ENCODE measurements at places on chromosomes 12 and 14.
A peak's percentile ranks its signal among the peaks of the same experiment; 100 is the strongest.

GRCh38 chr12:132525833-132526455 lies 36.0 kb downstream of the FBRSL1 start:
- no peak for DNase-seq

DNA sequence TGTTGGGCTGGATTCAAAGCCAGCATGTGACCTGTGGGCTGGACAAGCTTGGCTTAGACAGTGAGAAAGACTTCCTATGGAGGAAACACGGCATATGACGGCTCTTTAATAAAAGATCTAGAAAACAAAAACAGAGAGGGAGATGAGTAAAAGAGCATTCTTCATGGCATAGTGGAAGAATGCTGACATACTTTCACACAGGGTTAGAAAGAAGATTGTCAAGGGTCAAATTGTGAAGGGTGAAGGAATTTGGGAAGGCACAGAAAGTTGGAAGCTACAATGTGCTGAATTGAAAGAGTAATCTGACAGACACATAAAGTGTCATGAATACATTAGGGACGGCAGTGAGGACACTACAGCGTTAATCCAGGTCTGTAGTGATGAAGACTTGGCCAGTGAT lies 63.4 kb downstream of the GALNT4 start:
- no peak for DNase-seq

DNA sequence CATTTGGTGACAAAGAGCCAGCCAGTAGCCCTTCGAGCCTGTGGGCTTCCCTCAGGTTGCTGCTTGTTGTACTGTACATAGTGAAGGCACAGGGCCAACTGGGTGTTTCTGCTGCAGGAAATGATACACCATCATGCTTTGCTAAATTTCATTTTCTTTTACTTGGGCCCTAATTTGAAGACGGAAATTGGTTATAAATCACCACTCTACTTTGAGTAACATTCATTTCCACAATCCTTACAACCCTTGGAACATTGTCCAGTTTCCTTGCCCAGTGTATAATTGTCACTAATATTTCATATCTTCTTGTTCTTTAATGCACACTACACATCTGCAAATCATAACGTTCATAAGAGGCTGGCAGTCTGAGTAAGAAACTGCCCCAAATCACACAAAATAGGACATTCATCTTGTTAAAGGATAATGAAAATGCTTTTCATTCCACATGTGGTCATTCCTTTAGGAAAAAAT lies 30.2 kb downstream of the MSRB3 start:
- no peak for DNase-seq

DNA sequence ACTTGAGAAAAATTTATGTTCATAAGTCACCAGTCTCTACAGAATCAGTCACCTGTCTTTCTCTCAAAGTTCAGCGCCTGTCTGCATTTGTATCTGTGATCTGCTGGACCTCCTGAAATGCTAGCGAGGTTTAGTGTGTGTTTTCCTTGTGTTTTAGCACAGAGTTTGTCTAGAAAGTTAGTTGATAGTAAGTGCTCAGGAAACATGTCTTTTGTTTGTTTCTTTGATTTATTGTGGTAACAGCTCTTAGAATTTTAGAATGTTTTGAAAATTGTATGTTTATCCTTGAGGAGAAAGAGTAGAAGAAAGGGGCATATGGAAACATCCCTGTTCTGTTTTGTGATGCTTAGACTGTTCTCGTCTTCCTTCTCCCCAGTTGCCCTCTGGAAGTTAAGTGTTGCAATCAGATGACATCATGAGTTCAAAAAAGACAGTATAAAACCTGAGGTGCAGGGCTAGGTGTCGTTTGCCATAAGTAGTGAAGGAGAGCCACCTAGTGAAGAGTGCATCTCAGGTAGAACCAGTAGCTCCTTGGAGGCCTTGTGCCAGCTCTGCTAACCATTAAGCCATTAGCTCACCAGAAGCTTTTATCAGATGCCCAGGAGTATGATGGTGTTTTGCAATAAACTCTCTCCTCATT lies 44.8 kb downstream of the FBXW8 start:
- peak; percentile 36 for DNase-seq

GRCh38 chr12:96221391-96221790 lies 27.2 kb downstream of the ELK3 start:
- no peak for DNase-seq

DNA sequence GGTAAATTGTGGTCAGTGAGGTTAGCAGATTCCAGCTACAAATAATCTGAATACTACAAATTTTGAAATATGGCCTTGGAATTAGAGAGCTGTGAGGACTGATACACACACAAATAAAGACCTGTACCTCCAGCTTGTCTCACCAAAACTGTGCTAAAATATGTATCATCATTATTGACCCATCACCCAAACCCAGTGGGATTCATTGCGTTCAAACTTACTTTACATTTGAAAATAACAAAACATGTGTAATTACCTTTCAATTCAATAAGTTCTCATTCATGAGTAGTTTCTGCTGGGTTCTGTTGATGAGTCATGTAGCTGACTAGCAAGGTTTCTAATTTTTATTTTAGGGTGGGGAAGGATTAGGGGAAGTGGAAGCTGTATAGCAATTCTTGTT lies 170.9 kb downstream of the MSRB3 start:
- DNase-seq = no peak

DNA sequence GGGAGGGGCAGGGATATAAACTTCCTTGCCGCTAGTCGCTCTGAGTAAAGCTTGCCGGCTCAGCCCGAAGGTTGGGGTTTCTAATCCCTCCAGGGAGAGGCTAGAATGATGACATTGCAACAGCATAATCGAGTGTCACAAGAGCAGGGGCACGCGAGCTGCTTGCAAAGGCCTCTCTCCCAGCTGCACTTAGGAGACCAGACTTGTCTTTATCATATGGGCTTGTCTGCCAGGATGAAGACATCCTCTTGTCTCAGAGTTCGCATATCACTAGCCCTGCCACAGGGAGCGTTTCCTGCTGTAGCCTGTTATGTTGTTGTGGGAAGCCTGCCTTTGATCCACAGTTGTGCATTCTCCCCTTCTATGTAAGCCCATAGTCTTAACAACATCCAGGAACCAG lies 180.0 kb downstream of the ESR2 start:
- no peak for DNase-seq

DNA sequence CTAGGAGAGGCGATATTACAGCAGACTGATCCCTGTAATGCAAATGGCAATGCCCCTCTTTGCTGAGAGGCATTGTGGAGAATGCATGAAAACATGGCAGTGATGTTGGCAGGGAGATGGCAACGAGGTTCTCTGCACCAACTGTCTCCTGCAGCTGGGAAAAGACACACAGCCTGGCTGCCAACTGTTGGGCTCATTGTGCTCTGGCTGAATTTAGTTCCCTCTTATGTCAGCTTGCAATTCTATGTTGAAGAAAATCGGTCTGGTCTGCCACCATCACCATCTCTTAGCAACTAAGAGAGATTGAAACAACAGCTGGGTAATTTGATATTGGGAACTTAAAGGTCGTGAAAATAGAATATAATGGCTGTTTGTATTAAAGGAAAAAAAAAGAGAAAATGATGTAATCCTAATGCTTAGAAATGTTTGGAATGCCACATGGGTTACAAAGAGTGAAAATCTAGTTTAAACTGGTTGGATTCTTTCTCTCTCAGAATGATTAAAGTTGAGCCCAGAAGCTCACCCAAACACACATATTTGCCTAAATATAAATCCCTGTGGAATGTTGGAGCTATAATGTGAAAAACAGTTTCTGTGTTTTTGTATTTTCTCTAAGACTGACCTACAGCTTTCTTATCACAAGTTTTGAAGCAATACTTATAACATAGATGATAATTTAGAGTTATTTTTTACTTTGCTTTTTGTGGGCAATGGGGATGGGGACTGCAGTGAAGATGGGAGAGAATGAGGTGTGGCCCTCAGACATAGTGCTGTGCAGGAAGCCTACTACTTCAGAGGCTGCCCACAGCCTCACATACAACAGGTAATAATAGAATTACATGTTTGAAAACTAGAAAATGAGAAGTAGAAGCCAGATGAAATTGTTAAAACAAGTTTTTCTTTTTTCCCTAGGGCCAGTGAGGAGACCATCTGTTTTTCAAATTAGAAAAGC lies 143.7 kb downstream of the AKAP6 start:
- peak; percentile 22 for DNase-seq

DNA sequence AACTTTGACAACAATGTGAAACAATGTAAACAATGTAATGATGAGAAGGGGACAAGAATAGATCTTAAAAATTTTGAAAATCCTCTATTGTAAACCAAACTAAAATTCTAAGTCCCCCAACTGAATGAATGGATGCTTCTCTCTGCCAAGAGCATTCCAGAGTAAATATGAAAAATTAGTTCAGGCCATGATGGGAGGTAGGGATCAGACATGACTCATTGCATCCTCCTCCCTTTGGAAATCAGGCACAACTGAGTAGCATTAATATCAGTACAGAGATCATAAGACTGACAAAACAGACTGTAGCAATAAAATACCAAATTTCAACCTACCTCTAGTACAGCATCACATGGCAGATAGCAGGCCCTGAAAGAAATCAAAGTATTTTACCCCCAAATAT lies 559.9 kb downstream of the C12orf50 start:
- DNase-seq = no peak

- DNase-seq = peak; percentile 85
Observed at GRCh38 chr12:130715998-130716968, at the start of gene RIMBP2. TSS of gene RIMBP2 (minus strand) at chr12:130716299. CDS start at chr12:130479013, 237,286 bp downstream.

- DNase-seq = no peak
Observed at GRCh38 chr14:104034976-104035699, 50.4 kb upstream of the ASPG start.

- no peak for DNase-seq
Observed at GRCh38 chr14:93981316-93982229, 5.2 kb upstream of the ASB2 start.

- no peak for DNase-seq
Observed at GRCh38 chr12:104083769-104084475, 19.6 kb downstream of the HCFC2 start.

DNA sequence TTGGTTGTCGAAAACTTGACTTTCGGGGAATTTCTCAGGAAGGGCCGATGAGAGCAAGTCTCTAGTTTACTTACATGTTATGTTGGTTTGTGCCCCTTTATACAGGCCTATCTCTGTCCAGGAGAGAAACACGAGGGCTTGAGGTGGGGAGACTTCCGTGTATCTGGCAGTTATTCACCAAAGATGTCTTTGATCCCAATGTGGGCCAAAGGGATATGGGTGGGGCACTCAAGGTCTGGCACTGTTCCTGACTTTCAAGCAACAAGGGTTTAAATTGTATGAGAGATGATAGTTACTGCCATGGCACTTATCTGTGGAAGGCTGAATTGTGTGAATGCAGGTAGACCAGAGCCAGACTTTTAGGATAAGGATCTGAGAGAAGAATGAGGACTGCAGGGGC lies 137.2 kb upstream of the DHRS4 start:
- no peak for DNase-seq

DNA sequence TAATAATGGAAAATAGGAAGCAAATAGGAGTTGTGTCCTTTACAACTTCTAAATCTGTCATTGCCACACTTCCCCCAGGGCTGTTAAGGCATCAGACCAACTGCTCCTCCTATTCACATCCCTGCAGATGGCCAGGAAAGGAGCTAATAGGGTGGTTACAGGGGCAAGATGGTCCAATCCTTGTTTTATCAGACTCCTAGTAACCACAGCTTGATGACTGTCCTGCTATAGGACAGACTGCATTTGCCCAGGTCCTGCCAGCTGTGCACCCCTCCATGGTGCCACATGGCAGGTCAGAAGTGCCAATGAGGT lies 10.9 kb upstream of the KRT2 start:
- no peak for DNase-seq

DNA sequence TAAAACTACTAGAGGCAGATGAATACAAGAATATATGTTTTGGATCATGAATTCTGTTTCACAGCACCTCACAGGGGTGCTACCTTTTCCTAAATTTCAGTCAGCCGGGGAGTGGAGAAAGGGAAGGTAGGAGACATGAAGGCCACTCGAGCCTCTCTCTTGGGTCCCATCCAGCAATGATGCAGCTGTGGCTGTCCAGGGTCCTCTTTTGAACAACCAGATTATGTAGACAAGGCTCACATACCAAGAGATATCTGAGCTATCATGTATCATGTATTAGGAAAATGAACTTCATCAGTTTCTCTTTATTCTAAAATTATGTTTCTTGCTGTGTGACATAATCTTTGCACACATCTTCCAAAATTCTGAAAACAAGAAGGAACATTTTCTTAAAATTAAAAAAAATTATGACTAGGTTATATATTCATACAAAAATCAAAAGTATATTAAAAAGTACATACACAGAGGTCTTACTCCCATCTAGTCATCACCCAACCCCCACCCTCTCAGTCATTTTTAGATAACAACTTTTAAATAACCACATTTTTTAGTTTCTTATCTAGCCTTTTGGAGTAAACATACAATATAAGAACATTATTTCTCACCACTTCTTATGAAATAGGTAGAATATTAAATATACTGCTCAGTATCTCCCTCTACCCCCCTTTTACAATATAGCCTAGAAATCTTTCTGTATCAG lies 88.7 kb downstream of the ACADS start:
- no peak for DNase-seq

GRCh38 chr14:60656686-60657455 lies 7.6 kb upstream of the SIX1 start:
- DNase-seq = peak; percentile 37

DNA sequence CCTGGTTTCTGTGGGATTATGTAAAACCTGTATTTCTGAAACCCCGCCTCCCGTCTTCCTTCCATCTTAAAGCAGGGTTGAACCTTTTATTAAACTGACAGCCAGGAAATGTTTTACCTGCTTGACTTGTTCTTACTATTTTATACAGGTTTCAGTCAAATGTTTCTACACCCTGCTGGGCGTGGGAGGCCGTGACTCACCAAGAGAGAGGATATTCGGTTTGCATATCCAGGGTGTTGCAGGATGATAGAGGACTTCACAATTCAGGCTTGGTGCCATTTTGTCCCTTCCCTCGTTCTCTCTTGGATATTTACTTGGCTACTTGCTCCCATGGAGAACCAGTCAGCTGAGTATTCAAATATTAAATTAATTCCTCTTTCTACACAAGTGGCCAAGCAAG lies 69.7 kb downstream of the ARF6 start:
- DNase-seq = no peak

DNA sequence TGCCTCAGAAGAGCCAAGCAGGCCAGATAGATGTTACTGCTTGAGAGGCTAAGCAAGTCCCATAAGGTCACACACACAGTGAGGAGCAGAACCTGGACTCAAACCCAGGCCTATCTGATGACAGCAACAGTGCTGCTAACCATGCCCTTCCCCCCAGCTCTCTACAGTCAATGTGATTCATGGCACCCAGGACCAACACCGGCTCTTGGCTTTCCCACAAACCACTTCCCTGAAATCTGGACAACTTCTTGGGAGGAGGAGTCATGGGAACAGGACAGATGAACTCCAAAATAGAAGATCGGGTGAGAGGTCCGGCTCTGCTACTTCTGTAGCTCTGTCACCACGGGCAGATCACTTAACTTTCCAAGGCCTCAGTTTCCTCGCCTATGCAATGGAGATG lies 716 bp upstream of the PTGDR start:
- no peak for DNase-seq

- DNase-seq = no peak
Observed at GRCh38 chr14:31843361-31844091, 233.6 kb upstream of the ARHGAP5 start.

DNA sequence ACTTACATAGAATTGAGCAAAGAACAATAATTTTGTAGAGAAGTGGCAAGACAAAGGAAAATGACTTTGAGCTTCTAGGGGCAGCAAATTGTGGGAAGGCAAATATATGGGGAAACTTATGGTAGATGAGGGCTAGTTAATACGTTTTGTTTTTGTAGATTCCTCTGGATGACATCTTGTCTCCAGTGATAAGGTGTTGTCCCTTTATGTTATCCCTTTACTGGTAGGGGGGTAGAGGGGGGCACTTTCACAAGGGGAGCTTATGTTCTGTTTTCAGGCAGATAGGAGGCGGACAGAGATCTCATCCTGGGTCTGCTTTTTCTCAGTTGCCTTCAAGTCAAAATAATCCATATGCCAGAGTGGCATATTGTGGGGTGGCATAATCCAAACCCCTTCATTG lies 106.5 kb upstream of the AMIGO2 start:
- DNase-seq = no peak
